ENCODE measurements at places on chromosomes 4 and X.

DNA sequence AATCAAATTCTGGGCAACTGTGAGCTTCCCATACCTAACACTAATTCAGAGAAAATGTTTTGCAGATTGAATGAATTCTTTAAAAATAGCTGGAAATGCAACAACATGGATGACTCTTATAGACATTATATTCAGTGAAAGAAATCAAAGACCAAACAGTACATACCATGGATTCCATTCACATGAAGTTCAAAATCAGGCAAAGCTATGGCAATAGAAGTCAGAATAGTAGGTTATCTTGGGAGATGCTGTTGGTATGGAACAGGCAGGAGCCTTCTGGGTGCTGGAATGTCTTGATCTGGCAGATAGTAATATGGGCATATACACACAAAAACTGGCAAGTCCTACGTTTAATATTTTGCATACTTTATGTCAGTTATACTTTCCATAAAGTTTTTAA is 25.5 kb upstream of the CBLL2 start:
- no peak for DNase-seq

DNA sequence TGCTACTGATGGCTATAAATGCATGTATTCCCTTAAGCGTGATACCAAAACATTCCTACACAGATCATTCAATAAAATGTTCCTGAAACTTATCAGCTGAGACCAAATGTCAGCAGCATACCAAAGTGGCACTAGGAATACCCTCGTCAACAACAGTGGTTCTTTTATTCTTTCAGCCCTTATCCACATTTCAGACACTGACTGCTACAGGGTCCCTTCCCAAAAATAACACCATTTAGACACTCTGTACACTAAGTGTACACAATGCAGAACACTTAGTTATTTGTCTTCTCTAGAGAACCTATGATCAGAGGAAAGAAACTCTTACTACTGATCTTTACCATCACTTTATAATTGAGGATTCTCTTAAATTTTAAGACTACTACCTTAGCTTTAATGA is 94.1 kb downstream of the ATRX start:
- no peak for DNase-seq

GRCh38 chrX:154026136-154027021 is 6.7 kb upstream of the IRAK1 start:
- no peak for DNase-seq

- DNase-seq = no peak
Observed at GRCh38 chr4:94251094-94251493, 43.4 kb downstream of the SMARCAD1 start.

DNA sequence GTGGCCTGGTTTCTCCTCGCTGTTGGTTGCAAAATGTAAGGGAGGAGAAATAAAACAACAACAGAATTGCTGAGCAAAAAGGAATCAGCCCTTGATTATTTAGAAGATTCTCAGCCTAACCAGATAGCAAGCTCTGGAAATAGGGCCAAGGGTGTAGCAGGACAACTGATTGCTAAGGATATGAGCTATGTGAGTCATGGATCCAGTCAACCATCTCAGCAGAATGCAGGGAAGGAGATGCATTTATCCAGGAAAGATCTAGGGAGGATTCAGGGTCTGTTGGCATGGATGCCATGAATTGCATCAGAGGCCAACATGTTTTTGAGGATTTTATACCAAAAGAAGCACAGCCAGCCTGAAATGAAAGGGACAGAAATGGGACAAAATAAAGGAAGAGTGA is 2.2 kb upstream of the XAGE3 start:
- no peak for DNase-seq

DNA sequence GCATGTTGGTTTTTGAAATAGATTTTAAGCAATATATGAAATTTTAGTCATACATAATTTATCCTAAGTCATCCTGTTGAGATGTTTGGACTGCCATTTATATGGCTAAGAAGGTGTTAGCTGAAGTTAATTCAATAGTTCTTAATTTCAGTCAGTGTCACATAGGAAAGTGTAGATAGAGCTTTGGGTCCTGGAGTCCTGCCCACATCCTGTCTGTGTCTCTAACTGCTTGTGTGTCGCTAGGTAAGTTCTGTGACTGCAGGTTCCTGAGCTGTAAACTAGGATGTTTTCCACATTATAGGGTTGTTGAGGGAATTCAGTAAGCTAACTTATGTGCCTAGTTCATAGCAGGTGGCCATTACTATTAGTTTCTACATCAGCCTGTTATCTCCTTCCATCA is 20.7 kb downstream of the OFD1 start:
- DNase-seq = no peak

DNA sequence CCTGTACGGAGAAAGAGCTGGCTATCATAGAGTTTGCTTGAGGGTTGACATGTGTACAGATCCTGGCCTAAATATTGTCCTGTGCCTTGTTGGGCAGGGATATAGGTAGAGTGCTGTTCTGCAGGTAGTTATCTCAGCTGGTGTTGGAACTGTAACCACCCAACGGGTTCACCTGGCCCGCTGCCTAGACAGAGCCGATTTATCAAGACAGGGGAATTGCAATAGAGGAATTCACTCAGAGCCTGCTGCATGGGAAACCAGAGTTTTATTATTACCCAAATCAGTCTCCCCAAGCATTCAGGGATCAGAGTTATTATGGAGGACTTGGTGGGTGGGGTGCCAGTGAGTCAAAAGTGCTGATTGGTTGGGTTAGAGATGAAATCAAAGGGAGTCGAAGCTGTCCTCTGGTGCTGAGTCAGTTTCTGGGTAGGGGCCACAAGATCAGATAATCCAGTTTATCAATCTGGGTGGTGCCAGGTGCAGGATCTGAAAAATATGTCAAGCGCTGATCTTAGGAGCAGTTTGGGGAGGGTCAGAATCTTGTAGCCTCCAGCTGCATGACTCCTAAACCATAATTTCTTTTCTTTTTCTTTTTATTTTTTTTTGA is 42.5 kb upstream of the XIAP start:
- DNase-seq = no peak

DNA sequence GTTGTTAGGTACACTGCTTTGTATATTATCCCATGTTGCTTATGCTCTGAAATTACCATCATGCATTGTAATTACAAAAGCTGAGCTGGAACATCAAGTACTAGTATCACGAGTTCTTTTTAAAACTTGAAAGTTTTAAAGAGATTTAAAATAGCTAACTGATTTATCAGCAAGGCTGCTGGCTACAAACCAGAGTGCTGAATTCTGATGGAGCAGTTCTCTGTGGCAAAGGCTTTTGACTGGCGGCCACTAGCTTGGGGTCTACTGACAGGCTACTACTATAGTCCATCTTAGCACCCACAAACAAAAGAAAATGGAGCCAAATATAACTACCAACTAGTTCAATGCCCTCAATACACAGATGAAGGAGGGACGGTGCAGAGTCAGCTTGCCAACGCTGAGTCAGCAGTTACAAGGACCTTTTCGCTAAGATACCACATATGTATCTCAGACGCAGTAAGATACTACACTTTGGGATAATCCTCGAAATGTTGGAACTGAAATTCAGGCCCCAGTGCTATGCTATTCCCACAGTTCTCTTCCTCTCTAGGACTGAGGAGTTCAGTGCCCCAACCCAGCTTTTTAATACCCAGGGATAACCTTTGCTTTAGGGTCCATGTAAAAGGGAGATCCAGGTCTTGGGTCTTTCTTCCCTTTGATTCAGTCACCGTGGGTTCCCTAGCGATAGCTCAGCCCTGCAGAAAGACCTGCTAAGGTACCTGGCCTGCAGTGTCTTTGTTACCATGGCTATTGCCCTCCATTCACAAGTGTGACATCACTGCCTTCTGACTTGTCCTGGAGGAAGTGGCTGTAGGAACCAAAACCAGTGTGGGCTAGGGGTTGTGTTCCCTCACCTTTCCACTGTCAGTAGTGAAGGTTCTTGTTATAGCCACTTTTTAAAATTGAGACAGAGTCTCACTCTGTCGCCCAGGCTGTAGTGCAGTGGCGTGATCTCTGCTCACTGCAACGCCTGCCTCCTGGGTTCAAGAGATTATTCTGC is 22.8 kb downstream of the MFAP3L start:
- no peak for DNase-seq

GRCh38 chrX:15719324-15719968 is 18.6 kb upstream of the CA5B start:
- no peak for DNase-seq

- DNase-seq = no peak
Observed at GRCh38 chr4:152344001-152344400, 191.9 kb downstream of the FBXW7 start.

DNA sequence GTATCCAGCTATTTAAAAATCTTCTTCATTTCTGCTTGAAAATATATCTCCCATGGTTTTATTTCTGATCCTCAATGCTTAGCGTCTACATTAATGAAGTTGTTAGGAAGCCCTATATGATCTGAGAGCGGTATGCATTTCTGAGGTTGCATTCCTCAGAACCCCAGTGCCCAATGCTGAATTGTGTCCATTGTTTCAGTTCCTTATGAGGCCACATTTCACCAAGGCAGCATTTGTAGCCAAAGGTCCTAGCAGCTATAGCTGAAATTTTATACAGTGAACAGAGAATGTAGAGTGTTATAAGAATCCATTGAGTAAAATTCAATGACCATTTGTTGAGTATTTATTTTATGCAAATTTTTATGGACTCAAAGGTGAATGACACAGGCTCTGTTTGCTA is 209.5 kb downstream of the PCDH7 start:
- no peak for DNase-seq

DNA sequence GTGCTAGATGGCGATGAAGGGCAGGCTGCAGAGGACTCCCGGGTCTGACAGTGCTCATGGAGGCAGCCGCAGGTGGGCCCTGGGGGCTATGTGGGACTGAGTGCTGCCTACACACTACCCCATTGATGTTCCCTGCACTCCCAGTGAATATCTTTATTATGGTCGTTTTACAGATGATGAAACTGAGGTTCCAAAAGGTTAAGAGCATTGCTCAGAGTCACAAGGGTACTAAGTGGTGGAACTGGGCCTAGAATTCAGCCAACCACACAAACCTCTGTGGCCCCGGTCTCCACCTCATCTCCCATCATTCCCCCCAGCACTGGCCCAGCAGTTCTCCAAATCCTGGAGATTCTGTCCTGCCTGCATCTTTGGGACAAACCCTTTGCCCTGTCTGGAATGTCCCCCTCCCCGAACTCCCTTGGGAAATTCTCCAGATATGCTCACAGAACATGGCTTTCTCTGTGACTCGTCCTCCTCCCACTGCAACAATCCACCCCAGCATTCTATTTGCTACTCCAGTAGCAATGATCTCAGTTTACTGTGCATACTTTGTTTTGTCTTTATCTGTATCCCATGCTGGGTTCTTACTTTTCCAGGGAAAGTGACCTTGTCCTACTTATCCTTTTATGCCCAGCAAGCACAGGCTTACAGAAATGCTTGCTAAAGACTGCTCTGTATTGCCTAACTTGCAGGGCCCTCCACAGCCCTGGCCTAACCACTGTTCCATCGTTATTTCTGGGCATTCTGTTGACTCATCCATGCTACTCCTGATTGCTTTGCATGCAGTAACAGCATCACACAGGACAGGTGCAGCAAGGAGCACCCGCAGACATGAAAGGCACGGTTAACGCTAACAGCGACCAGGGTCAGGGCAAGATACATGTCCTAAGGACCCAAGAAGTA is 14.0 kb downstream of the PNMA6F start:
- DNase-seq = no peak

DNA sequence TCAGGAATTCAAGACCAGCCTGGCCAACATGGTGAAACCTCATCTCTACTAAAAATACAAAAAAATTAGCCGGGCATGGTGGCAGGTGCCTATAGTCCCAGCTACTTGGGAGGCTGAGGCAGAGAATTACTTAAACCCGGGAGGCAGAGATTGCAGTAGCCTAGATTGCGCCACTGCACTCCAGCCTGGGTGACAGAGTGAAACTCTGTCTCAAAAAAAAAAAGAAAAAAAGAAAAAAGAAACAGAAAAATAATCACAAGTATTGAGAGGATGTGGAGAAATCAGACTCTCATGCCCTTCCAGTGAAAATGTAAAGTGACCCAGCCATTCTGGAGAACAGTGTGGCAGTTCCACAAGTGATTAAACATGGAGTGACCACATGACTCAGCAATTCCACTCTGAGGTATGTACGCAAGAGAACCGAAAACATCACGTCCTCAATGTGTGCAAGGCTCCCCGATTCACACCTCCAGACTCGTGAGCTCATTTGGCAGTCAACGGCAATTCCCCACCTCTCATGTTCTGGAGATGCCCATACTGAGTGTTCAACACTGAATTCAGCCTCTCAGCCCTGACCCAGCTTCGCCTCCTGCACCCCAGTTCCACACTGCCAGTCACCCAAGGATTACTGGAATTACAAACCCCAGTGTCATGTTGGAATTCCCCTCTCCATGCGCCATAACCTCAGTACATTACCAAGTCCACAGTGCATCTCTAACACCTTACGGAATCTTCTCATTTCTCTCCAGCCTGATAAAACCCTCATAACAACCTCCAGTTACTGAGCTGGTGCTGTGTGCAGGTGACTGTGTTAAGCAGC is 21.1 kb downstream of the ACOX3 start:
- no peak for DNase-seq

DNA sequence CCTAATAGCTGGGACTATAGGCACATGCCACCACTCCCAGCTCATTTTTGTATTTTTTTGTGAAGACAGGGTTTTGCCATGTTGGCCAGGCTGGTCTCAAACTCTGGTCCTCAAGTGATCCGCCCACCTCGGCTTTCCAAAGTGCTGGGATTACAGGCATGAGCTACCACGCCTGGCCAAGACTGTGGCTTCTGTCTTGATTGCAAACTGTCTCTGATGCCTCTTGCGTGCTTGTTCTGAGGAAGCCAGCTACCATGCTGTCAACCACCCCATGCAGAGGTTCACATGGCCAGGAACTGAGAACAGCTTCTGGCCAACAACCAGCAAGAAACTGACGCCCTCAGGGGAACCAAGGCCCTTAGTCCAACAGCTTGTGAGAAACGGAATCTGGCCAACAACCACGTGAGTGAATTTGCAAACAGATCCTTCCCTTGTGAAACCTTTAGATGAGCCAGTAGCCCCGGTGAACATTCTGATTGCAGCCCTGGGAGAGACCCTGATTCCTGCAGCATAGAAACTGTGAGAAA is 71.2 kb downstream of the SUPT20HL2 start:
- DNase-seq = no peak

- DNase-seq = no peak
Observed at GRCh38 chr4:143294310-143294709, 42.4 kb upstream of the GAB1 start.

DNA sequence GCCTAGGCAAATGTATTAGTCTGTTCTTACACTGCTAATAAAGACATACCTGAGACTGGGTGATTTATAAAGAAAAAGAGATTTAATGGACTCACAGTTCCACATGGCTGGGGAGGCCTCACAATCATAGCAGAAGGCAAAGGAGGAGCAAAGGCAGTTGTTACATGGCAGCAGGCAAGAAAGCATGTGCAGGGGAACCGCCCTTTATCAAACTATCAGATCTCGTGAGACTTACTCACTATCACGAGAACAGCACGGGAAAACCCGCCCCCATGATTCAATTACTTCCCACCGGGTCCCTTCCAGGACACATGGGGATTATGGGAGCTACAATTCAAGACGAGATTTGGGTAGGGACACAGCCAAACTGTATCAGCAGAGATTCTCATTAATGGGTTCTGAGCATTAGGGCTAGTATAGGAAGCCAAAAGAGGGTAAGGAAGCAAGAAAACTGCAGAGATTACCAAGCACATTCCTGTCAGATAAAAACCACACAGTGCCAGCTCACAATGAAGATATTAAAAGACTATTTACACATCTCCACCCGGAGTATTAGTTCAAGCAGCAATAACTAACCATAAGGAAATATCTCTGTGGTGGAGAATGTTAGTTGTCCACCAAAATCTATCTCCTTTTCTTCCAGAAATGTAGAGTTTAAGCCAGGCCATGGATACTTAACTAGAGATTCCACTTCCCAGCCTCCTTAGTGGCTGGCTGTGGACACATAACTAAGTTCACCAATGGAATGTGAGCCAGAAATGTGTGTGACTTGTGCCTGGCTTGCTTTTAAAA is 61.2 kb upstream of the HOPX start:
- no peak for DNase-seq

Data from mesothelial cell of epicardium (in vitro differentiated cells).